ENCODE measurements at places on chromosomes 16 and 17.

DNA sequence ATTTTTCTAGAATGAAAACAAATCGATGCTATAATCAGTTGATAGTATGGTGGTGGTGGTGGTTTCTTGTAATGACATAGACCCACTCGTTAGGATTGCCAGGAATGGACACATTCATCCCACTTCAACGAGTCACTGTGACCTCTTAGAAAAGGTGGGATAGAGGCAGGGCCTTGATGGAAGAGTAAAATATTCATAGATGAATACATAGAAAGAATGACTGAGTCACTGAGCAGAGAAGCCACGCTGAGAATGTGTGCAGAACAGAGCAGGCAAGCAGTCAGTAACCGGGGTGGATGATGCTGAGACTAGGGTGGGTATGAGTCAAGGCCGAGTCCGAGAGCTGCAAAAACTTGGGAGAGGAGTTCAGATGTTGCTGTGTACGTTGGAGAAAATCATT lies 129.9 kb downstream of the PITPNC1 start:
- DNase-seq: no peak

- DNase-seq: peak; percentile 34
Observed at GRCh38 chr16:55257966-55258613, 65.9 kb upstream of the IRX6 start.

GRCh38 chr17:62704381-62704971 lies 77.0 kb downstream of the MRC2 start:
- no peak for DNase-seq

DNA sequence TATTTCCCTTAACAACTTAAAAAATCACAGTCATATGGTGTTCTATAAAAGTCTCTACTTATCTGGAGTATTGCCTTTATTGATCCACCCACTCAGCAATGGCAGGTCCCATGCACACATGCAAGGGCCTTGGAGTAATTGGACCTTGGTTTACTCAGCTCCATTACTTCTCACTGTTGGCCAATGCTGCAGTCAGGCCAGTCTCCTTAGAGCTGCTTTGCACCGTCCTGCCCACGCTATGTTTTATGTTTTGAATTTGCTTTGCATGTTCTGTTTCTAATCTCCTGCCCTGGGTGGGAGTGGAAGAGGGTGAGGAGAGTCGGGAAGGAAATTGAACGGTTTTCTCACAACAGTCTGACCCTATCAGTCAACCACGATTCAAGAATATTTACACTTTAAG lies 23.6 kb downstream of the ARHGAP44 start:
- DNase-seq: no peak

DNA sequence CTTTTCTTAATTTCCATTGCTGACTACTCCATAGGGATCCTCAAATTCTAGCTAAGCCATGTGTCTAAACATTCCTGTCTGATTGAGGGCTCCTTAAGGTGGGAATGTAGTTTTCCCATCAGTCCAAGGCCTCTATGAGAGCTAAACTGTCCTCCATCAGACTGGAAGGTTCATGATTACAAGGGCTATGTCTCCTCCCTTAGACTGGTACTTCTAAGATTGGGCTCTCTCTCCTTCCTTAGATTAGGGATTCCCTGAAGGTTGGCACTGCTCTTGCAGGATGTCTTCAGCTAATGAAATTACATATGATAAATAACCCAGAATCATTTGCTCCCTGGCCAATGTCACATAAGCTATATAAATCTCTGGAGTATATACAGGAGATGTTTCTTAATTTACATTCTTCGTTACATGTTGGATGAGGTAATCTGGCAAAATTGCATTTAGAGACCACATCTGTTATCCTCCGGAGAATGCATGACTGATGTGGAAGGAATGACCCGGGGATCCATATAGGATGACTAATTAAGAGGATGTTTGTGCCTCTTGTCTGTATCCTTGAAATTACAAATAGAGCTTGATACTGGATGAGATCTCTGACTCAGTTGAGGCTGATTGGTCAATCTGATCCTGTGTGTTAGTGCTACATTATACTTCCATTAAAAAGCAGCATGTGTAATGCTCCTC lies 14.2 kb downstream of the B4GALNT2 start:
- no peak for DNase-seq

DNA sequence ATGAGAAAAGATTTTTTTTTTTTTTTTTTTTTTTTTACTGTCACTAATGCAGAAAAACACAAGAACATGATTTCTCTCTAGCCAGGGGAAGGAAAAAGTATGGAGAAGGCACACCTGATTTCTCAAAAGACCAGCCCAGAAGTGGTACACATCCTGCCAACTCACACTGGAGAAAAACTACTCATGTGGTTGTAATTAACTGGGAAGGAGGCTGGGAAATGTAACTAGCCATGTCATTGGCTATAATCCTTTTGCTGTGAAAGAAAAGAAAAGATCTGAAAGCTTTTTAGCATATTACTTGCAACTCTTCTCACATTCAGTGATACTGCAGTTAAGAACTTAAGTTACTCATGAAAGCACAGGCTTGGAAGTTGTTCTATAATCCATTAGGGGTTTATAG lies 195.9 kb upstream of the PMFBP1 start:
- no peak for DNase-seq
